ENCODE measurements at places on chromosomes 2 and 18.

- DNase-seq: no peak
Measured at GRCh38 chr18:21820033-21820810, 79.6 kb downstream of the MIB1 start.

DNA sequence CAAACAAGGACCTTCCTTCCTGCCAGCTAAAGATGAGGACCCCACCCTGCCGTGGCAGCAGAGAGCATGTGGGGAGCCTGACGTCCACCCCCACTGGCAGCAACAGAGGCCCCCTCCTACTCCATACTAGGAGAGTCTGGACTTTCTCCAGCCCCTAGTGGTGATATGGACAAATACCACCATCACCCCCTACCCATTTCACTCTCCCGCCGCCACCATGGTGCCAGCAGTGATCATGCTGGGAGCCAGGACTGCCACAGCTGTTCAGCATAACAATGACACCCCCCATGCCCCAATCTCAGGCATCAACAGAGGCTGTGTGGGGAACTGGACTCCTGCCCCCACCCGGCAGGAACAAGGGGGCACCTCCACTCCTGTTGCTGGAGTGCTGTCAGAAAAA, 42.7 kb upstream of the ATP9B start:
- no peak for DNase-seq

DNA sequence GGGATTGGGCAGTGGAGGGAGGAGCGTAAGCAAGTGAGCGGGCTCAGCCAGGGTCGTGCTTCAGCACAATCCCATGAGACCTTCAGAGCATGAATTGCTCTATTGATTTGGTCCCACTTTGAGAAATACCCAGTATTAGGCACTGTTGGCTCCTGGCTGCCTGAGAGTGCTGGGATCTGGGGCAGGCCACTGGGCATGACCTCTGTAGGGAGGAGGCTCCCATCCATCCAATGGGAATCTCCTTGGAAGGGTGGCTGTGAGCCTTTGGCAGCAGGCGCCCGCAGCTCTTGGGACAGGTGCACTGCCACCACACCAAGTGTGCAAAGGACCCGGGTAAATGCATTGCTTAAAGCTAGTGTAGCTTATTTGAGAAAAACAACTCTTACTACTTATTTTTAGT, 137.5 kb downstream of the LDLRAD4 start:
- no peak for DNase-seq

- DNase-seq: no peak
Measured at GRCh38 chr2:176123411-176124109, 1.0 kb downstream of the HOXD9 start.

- no peak for DNase-seq
Measured at GRCh38 chr2:189557373-189557772, 23.2 kb downstream of the SLC40A1 start.

DNA sequence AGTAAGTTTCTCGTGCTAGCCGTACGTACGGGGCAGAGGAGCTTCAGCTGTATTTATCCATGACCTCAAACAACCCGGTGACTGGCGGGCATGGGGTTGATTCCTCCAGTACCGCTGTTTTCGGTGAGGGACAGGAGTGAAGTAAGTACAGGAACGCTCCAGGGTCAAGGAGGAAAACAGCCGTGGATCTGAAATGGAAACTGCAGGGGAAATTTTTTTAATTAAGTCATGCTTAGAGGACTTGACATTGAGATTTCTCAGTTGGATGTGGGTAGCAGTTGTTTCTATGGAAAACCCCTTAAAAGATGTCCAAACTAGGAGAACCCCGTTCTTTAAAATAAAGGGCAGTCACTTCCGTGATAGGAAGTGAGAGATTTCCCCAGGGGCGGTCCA, 1.2 kb downstream of the RAB12 start:
- DNase-seq: no peak

- no peak for DNase-seq
Measured at GRCh38 chr2:54042897-54043620, 72.3 kb upstream of the PSME4 start.

DNA sequence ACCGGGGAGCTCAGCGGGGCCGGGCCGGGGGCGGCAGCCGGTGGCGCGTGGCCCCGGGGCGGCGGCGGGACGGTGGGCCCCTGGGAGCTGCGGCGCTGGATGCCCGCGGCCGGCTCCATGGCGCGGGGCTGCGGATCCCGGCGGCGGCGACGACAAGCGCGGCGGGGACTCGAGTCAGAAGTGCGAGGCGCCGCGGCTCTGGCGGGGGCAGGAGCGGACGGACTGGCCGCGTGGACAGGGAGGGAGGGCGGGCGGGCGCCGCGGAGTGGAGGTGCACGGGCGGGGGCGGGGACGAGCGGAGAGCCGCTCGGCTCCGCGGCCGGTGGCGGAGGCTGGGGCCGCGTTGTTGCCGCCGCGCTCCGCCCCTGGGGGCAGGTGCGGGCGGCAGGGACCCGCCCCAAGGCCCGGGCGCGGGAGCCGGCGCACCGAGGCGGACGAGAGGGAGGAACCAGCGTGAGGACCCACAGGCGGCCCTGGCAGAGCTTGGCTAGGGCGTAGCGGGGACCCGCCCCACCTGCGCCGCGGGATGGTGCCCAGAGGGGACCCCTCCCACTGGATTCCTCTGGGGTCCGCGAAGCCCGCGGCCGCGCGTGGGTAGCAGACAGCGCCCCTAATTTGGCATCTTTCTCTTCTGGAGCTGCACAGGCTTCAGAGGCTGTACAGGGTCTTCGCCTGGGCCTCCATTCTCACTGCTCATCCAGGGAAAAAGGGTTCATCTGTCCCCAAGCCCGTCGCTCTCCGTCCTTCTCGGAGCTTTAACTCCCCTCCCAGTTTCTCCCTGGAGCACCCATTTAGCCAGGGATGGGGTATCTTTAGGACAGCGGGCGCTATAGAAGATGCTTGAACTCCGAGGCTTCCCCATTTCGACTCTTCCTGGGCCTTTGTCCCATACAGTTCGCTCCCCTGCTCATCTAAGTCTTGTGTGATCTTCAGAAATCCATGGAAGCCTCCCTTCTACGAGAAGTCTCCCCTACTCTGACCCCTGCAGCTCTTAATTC, at the start of gene TMEM163:
Gene TMEM163 (minus strand): TSS at position 184 of the 998 bp plus-strand sequence.
- no peak for DNase-seq

GRCh38 chr2:173354582-173355131, at the start of gene CDCA7:
Gene CDCA7 (plus strand): TSS chr2:173354872. CDS start chr2:173354964, 92 bp downstream.
- DNase-seq: peak; percentile 66

GRCh38 chr18:37709740-37710139, 144.1 kb upstream of the CELF4 start:
- DNase-seq: no peak

DNA sequence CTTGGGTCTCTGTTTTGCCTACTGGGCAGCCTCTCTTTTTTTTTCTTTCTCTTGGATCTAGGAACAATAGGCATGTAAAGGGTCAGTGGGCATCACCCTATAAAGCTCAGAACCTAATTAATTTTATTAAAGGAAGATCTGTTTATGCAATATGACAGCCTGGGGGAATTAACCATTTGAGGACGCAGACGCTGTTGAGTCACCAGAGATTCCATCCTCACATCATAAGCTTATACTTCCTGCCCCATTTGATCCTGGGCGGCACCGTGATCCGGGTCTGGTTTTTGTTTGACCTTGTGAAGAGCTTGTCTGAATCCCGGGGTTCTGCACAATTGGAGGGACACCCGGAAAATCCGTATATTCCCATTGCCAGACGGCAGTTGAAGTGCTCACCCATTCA, 16.8 kb upstream of the BCL11A start:
- no peak for DNase-seq

- DNase-seq: no peak
Measured at GRCh38 chr18:22961156-22961555, 28.0 kb downstream of the RBBP8 start.

DNA sequence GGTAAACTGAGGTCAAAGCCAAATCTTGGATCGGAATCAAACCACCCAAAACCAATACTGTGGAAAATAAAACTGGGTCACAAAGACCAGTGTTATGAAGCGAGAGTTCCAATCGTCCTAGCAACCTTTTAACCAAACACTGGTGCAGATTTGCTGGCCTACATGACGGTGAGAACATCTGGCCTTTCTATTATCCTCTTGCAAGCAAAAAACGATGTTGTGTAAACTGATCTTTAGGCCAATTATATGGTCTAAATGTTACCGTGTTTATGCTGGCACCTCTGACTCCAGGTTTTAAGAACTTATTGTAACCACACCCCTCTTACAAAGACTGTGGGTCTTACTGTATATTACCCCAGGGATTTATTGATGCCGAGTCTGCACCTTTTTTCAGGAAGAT, 145.9 kb downstream of the GFPT1 start:
- DNase-seq: no peak
